ENCODE measurements at places on chromosomes 13 and 19.

DNA sequence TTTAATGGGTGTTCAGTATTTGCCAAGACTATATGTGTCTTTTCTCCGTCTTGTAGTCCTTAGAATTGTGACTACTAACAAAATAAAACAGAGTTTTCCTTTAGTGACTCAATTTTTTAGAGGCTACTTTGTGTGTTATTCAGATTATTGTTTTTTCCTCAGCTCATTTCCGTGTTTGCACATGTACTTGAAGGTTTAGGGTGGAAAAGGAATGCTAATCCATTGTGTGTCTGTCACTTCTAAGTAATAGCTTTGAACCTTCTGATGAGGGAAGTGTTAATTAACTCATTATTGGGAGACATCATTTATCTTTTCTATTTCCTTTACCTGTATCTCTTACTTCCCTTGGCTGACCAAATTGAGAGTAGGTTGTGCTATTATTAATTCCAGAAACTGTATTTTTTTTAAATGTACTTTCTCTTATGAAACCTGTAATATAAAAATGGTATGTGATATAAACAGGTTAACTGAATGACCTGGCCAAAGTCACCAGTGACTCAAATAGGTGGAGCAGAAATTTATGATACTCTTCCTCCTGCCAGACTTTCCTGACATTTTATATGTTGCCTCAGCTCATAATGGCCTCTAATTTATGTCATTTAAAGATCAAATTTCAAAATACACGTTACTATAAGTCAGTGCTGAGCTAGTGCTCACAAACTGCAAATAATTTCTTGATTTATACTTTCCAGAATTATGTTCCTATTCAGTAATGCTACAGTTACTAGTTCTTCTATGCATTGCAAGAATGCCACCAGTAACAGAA lies 88.8 kb downstream of the LMO7 start:
- no peak for DNase-seq

GRCh38 chr19:49409441-49410029 lies 13.7 kb downstream of the PTH2 start:
- no peak for DNase-seq

GRCh38 chr19:10687518-10688288 lies 13.5 kb upstream of the QTRT1 start:
- DNase-seq, result no peak

DNA sequence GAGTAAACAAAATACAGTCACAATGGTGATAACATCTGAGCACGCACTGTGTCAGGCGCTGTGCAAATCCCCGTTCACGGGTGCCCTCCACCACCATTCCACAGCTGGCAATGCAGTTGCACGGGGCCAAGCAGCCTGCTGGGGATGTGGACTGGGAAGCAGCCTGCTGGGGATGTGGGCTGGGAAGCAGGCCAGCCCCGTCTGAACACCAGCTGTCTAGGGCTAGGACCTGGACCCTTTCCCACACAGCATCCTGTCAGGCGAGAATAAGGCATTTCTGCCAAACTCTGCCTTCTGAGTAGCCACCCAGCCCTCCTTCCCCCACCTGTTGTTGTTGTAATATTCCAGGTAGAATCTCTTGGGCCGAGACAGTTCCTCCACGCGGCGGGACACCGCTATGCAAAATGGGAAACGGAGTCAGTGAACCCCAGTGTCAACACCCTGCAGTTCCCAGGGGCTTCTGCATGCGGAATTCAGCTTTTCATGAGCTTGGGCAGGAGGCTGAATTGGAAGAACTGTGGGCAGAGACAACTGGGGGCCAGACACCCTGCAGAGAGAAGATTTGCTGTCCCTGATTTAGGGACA lies 27.8 kb upstream of the MIER2 start:
- no peak for DNase-seq

- DNase-seq, result no peak
These were observed 18.8 kb upstream of the GPR183 start for GRCh38 chr13:99326012-99326411.

- DNase-seq, result no peak
These were observed 87.8 kb downstream of the KLF12 start for GRCh38 chr13:74046431-74046830.

DNA sequence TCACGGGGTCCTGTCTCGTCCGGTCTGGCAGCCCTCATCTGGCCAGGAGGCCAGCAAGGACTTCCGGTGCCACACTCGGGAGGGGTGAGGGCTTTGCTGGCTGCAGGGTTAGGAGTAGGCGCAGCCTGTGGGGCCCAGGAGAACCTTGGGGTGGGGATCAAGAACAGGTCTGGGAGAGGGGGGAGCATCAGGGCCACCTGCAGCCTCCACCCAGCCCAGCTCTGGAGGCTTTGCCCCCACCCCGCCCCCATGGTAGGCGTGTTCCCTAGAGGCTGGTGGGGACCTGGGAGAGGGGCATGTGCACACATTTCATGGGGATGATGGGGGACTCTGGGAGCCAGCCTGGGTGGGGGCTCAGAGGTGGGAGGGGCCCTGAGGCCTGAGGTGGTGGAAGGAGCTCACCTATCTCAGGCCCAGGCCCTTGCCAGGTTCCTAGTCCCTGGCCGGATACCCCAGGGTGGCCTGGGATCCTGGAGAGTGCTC lies 23.3 kb downstream of the WTIP start:
- DNase-seq, result no peak
